ENCODE measurements at places on chromosomes 12 and 14.

- no peak for DNase-seq
These were observed 14.9 kb downstream of the ADGRD1 start for GRCh38 chr12:130968611-130969010.

DNA sequence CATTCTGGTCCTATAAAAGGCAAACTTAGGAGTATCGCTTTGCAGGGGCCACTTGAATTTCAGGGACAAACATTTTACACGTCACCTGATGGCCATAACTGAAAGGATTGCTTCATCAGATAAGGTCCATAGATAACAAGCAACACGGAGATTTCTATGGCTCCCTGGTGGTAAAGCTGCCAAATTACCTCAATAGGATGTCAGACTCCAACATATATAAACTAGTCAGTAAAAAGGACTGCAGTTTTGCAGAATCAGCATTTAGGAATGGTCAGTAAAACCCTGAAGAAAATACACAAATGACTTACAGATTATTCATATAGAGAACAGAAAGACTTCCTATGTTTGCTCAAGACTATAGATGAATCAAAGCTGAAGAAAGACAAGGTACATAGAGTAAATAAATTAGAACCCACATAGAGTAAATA, 66.1 kb upstream of the GRIP1 start:
- DNase-seq, result no peak

DNA sequence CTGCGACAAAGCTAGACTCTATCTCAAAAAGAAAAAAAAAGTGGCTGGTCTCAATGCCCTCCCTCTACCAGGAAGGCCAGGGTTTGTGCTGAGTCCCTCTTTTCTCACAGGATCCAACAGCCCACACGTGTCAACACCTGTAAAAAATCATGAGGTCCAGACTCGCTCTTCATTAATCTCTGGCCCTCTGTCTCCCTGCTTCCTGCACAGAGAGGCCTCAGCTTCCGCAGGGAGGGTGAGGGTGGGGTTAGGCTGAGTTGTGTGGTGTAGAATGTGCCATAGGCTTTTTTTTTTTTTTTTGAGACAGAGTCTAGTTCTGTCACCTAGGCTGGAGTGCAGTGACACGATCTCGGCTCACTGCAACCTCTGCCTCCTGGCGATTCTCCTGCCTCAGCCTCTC, 6.1 kb downstream of the CFAP73 start:
- no peak for DNase-seq

DNA sequence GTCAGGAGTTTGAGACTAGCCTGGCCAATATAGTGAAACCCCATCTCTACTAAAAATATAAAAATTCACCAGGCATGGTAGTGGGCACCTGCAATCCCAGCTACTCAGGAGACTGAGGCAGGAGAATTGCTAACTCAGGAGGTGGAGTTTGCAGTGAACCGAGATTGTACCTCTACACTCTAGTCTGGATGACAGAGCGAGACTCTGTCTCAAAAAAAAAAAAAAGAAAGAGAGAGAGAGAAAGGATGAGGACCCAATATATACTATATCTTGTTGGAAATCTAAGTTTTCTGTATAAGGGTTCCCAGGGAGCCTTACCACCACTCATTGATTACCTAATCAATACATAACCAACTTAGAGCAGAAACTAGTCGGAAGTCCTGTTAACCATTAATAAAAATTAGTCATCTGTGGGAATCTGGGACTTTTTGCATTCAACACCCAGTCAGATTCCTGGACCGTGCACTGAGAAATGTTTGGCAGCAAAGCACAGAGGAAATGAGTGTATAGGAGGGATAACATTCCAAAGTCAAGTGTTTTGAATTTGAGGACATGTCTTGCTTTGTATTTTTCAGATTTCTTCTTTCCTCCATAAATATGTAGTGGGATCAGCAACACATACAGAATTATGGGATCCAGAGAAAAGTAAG, 44.8 kb upstream of the NR2C1 start:
- no peak for DNase-seq

GRCh38 chr12:56877195-56878009, 56.8 kb downstream of the SDR9C7 start:
- no peak for DNase-seq
